ENCODE measurements at places on chromosomes 4 and X.

- no peak for DNase-seq
These were observed 26.6 kb downstream of the ADRA2C start for GRCh38 chr4:3792813-3793212.

GRCh38 chr4:49516796-49517195, 530.7 kb downstream of the CWH43 start:
- no peak for DNase-seq

DNA sequence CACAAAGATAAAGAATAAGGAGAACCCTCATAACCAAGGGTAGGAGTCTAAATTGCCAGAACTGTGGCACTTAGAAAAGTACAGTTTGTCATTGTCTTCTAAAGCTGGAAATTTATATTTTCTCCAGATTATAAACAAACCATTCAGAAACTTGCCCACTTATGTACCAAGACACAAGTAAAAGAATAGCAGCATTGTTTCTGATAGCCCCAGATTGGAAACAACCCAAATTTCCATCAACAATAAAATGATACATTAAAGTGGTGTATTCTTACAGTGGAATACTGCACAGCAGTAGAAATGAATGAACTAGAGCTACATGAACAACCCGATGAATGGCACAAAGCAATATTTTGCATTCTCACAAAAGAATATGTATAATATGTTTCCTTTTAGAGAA, 63.1 kb upstream of the PDHA1 start:
- DNase-seq: no peak

DNA sequence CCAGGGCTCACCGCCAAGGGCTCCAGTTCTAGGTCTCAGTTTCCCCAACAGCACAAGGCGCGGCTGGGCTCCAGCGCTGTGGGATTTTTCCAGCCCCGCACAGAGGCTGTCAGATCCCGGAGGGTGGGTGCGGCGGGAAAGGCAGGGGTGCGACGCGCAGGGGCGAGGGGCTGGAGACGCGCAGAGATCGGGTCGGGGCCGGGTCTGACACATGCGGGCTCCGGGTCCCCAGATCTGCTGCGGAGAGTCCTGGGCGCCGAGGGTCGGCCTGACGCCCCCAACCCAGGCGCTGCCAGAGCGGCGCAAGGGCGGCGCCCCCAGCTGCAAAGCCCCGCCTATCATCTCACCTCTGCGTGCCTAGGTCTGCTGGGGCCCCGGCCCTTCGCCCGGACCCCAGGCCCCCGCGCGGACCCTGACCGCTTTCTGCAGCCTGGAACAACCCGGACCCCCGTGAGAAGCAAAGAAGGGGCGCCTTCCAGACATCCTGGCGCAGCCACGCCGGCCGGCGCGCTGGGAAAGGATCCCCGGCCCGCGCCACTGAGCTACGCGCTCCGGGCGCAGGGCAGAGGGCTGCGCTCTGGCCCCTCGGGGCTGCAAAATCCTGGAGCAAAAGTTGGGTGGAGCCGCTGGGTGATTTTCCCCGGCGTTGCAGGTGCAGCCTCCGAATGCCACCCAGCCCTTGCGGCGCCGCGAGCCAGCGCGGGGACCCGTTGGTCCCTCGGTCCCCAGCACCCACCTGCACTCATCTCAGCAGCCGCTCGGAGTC, 486 bp downstream of the ABLIM2 start:
- no peak for DNase-seq

GRCh38 chr4:158161551-158162354, 11.1 kb downstream of the GASK1B start:
- no peak for DNase-seq
